ENCODE measurements at places on chromosomes 3 and 15.

- DNase-seq, result no peak
Measured at GRCh38 chr15:29616512-29616911, 205.8 kb downstream of the TJP1 start.

DNA sequence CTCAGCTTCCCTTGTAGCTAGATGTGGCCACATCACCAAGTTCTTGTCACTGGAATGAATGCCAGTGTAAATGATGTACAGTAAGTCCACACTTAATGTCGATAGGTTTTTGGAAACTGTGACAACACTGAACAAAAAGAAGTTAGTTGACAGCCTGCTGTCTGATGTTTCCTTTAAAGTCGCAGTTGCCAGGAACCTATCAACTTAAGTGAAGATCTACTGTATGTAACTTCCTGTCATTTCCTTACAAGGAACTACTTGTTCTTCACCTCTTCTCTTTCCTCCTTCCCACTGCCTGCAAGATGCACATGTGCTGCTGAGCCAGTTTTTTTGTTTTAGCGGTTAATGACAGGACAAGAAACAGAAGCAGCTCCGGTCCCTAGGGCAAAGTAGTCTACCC is 44.6 kb downstream of the HDGFL3 start:
- no peak for DNase-seq

- DNase-seq, result no peak
Measured at GRCh38 chr15:61118885-61119284, 110.2 kb downstream of the RORA start.

- no peak for DNase-seq
Measured at GRCh38 chr15:60612400-60613048, 133.6 kb upstream of the ICE2 start.

- DNase-seq, result peak; percentile 91
Measured at GRCh38 chr15:73982222-73982962, 9.7 kb downstream of the STOML1 start.

DNA sequence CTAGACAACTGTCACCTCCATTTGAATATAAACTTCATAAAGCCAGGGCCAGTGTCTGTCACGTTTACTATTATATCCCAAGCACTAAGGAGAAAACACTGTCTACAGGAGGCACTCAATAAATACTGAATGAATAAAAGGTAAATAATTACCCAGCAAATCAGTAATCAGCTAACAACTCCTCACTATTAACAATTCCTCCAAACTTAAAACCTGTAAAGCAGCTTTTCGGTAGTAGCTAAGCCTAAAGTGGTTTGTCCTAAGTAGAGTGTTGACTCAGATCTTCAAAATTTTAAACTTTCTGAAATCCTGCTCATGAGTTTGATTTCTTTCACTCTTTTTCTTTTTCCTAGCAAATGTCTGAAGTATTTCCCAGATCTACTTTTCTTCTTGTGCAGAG is 39.9 kb downstream of the C3orf80 start:
- DNase-seq, result no peak

GRCh38 chr15:78977091-78977571 is 32.3 kb upstream of the CTSH start:
- no peak for DNase-seq

DNA sequence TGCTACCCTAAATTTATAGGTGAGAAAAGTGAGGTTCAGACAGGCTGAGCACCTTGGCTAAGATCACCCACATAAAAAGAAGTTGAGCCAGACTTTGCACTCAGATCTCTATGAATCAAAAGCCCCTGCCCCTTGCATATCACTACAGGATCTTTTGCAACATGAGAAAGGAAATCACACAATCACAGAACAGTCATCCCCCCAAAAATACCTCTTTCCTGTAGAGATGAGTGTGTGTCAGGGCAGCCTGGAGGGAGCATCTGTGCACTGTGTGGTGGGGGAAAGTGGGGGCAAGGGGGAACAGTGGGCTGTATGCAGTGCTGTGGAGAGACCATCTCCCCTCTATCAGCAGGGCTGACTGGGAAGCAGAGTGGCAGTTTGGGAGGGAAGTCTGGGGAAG is 46.6 kb downstream of the EPHB3 start:
- DNase-seq, result no peak

DNA sequence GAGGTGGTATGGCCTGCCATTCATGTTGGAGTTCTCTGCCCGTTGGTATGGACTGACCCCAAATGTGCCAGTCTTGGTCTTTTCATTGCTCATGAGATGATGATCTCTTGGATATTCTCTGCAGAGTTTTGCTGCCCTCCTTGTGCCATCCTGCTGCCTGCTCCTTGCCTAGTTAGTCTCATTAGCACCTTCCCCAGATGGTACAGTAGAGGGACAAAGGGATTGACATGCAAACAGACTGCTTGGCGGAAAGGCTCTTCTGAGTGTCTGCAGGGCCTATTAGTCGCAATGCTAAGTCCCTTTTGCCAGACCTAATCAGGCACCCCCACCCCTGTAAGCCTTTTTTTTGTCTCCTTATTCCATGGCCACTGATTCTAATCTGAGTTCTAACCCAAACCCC is 90.6 kb downstream of the ARNT2 start:
- no peak for DNase-seq

GRCh38 chr15:71291723-71292122 is 176.5 kb downstream of the THSD4 start:
- no peak for DNase-seq

GRCh38 chr3:10623578-10624275 is 118.3 kb upstream of the ATP2B2 start:
- peak; percentile 15 for DNase-seq

DNA sequence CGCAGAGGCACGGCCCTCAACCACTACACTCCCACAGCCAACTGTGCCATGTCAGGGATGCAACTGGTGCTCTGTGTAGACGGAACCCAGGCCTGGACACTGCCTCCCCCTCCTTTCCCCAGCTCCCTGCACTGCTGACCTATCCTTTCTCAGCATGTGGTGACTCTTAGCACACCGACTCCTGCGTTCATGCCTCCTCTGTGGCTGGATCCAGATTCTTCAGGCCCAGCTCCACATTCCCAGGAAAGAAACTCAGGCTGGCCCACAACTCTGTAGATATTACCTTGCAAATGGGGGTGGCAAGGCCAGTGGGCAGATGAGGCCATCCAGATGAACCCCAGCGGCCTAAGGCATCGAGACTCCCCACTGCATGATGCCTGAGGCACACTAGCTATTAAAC is 272.7 kb downstream of the OCA2 start:
- DNase-seq, result no peak

GRCh38 chr3:142027735-142028134 is 121.6 kb downstream of the TFDP2 start:
- no peak for DNase-seq

GRCh38 chr3:132974097-132974496 is 64.1 kb upstream of the TMEM108 start:
- DNase-seq, result no peak

- no peak for DNase-seq
Measured at GRCh38 chr3:71641674-71642073, 58.1 kb upstream of the FOXP1 start.

DNA sequence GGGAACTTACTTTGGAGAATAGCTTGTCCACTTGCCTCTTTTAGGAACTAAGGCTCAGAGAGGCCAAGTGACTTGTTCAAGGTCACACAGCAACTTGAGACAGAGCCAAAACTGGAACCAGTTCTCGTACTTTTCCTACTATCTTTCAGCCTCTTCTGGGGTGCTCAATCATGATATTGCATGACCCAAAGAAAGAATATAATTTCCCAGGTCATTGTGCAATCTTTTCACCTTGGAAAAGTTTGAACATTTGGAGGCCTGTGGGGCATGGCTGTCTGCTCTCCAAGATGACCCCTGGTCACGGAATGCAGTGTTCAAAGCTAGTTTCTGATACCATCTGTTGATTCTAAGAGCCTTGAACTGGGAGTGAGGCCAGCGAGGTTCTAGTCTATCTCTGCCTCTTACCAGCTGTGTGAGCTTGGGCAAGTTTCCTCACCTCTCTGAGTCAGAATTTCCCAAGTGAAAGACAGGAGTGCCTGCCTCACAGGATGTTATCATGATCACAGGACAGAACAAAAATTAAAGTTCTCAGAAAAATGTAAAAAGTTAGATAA is 89.7 kb downstream of the BDH1 start:
- peak; percentile 1 for DNase-seq

DNA sequence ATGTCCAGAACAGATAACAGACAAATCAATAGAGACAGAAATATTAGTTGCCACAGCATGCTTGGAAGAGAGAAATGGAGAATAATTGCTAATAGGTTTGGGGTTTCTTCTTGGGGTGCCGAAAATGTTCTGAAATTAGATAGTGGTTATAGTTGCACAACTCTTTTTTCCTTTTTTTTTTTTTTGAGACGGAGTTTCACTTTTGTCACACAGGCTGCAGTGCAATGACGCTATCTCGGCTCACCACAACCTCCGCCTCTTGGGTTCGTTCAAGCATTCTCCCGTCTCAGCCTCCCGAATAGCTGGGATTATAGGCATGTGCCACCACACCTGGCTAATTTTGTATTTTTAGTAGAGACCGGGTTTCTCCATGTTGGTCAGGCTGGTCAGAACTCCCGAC is 163.3 kb downstream of the PLCH1 start:
- no peak for DNase-seq

DNA sequence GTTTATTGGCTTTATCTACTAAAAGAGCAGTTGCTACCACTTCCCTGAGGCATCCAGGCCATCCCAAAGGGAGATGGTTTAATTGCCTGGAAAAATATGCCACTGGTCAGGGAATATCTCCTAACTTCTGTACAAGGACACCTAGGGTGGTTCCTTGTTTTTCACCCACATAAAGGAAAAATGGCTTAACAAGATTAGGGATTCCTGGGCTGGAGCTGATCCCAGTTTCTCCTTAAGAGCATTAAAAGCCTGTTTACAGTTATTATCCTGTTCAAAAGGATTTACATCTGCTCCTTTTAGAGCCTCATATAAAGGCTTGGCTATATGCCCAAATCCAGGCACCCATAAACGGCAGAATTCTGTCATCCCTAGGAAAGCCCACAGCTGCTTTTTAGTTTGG is 70.2 kb upstream of the WNT7A start:
- DNase-seq, result no peak

- DNase-seq, result no peak
Measured at GRCh38 chr15:80503319-80503952, 99.3 kb downstream of the ARNT2 start.

DNA sequence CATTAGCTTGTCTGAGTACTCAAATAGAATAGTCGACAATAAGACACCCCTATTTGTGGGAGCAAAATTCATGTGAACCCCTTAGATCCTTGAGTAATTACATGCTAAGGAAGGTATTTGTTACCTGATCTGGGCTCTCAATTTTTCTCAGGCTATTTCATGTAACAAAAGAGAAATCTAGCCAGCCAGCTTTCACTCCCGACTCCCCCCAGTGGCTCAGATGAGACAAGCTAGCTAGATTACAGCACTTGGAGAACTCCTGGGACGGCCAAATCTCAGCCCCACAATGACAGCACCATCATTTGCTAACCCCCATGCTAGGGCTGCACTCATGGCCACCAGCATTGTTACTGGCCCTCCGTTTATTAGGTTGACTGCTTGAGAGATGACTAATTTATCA is 41.3 kb downstream of the GLDN start:
- DNase-seq, result no peak

GRCh38 chr3:147846854-147847478 is 437.8 kb downstream of the ZIC1 start:
- DNase-seq, result no peak

DNA sequence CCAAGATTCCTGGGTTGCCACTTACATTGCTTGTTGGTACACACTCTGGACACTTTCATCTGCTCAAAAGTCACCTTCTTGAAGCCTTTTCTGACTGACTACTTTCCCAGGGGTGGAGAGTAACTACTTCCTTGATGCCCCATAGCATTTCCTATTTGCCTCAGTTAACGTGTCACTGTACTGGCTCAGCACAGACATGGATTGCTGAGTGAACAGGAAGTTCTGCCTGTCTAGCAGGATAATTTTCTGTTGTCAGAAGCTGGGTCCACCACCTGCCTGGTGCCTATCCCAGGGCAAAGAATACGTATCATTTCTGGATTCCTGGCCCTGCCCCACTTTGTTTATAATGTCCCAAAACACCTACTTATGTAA is 15.3 kb upstream of the ABHD17C start:
- DNase-seq, result no peak

- no peak for DNase-seq
Measured at GRCh38 chr15:40198355-40199085, 37.7 kb downstream of the BUB1B start.

DNA sequence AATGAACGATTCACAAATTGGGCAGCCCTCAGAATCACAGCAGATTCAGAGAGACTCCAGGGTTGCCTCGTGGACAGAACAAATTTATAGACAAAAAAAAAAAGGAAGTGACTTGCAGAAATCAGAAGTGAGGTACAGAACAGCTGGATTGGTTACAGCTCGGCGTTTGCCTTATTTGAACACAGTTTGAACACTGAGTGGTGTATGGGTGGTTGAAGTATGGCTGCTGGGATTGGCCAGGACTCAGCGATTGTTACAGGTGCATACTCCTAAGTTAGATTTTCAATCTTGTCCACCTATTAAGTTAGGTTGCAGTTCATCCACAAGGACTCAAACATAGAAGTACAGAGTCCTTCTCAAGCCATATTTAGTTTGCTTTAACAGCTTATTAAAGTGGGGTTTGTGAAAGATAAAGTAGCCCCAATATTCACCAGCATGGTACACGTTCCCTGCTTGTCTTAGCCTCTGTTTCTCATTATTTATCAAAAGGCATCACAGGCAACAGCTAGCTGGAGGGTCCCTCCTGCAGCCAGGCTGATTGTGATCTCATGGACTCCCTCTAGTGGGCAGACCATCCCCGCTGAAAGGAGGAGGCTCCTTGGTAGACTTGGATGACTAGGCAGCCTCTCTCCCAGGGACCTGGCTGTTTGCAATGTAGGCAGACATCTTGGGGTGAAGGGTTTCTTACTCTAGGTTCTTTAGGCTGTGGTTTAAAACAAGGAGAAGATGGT is 17.6 kb upstream of the ALDH1L1 start:
- DNase-seq, result no peak

- no peak for DNase-seq
Measured at GRCh38 chr3:150911771-150912170, 6.5 kb upstream of the MINDY4B start.

- DNase-seq, result no peak
Measured at GRCh38 chr15:31397851-31398661, 71.4 kb downstream of the KLF13 start.

DNA sequence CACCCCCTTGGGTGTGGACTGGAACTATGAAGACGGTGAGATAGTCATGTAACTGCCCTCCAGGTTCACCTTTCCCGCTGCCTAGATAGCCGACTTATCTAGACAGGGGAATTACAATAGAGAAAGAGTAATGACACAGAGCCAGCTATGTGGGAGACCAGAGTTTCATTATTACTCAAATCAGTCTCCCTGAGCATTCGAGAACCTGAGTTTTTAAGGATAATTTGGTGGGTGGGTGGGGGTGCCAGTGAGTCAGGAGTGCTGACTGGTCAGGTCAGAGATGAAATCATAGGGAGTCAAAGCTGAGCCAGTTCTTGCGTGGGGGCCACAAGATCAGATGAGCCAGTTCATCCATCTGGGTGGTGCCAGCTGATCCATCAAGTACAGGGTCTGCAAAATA is 19.7 kb upstream of the DNAJC19 start:
- no peak for DNase-seq

DNA sequence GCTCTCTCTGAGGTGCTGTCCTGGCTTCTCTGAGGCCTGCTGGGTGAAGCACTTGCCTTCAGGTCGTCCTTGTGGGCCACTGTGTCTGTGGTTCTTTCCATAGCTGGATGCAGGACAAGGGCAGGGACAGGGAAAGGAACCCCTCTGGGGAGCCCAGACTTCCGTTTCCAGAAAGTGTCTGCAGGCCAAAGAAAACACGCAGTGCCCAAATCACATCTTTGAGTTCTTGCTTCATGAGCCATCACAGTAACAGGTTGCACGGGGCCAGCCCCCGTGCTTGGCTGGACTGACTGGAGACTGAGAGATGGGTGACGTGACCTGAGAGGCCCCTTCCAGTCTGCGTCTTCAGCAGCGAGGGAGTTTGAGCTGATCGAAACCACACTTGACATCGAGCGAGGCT is 115.8 kb downstream of the GABRG3 start:
- DNase-seq, result no peak

All from upper lobe of right lung (tissue), 1 donor.